GM23338 (cell line): ENCODE measurements at places on chromosomes 4 and X. TPM values are rescaled to one million over a fixed set of nuclear protein-coding genes. Genes with fewer than 3 reads are reported as not detected.

DNA sequence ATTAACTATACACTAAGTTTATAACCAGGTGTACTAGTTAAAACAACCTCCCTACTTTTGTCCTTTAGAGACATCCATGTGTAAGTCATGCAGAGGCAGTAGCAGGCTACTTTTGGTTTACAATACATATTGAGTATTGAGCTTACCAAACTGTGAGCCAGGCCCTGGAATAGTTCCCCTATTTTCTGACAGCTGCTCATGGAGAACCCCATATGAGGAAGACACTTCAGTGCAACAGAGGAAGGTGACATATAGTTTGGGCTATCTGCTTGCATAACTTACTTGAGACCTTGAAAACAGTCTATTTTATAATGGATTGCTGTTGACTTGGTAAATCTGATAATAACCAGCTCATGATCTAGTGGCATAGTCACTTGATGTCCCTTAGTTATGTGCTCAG, 190.5 kb downstream of the SH3BGRL start:
- no peak for DNase-seq

GRCh38 chr4:83603129-83603528, 67.2 kb downstream of the GPAT3 start:
- DNase-seq: no peak

GRCh38 chr4:145298885-145299284, 118.5 kb upstream of the OTUD4 start:
- DNase-seq: no peak

The NUDT10 gene
- 35.5 and 37.3 TPM in 2 replicates for total RNA-seq

- DNase-seq: no peak
These were observed 9.7 kb downstream of the CLCN3 start for GRCh38 chr4:169630069-169630468.

The GJB1 gene
- 0.14 TPM in 1 of 2 replicates, not detected in the other for total RNA-seq

DNA sequence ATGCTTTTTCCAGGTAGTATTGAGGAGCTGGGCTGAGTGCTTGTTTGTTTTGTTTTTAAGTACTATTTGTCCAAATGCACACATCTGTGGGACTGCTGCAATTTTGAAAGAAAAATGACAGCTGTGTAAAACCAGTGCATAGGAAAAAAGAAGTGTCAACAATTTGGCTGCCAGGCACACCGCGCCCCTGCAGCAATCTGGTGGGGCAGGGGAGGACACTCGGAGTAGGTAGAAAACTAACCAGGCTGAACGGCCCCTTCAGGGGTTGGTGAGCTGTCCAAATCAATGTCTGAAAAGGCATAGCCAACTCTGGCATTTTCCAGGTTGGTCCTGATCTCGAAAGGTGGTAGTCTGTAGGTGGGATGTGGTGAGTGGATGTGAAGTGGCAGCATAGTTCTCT, 1.1 kb downstream of the LDOC1 start:
- no peak for DNase-seq

DNA sequence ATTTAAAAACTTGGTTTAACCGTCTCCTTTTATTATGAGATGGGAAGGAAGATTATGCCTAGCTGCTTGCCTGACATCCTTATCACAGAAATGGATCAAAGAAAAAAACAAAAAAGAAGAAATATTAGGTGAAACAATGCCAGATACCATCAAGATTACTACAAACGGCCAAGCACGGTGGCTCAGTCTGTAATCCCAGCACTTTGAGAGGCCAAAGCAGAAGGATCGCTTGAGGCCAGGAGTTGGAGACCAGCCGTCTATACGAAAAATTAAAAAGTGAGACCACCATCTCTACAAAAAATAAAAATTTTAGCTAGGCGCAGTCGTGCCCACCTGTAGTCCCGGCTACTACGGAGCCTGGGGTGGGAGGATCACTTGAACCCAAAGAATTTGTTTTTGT, 2.3 kb downstream of the FRYL start:
- DNase-seq: no peak

DNA sequence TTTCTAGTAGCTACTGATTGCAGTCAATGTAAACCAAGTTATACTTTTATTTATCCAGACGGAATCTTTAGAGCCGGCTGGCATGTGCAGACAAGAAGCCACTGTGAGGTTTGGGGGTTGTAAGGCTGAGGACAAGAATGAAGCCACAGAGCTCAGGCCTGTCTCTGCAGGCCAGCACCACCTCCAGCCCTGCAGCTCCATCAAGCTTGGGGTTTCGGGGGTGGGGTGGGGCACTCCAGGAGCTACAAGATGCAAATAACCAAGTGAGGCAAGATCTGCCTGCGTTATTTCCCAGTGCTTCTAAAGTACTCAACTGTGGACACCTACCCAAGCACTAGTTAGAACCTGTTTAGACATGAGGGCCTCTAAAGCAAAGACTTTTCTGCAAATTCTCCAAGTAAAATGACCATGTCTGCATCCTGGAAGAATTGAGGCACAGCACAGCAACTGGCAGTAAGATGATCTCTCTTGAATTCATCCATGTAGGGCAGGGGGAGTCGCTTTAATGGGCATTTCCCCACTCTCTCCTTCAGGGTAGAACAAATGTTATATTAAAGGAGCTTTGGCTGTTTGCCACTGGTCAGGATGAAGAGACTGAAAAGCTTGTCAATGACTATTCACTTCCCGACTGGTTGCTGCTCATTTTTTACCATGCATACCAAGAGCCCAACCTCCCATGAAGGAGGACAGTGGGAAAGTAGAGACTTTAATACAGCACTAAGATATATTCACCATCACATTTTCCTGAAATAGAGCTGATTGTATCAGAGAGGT, 222.5 kb downstream of the MGST2 start:
- DNase-seq: peak; percentile 26

GRCh38 chrX:148271263-148271662, 229.2 kb upstream of the AFF2 start:
- DNase-seq: no peak

GRCh38 chr4:37648084-37648817, 37.9 kb downstream of the RELL1 start:
- DNase-seq: no peak

DNA sequence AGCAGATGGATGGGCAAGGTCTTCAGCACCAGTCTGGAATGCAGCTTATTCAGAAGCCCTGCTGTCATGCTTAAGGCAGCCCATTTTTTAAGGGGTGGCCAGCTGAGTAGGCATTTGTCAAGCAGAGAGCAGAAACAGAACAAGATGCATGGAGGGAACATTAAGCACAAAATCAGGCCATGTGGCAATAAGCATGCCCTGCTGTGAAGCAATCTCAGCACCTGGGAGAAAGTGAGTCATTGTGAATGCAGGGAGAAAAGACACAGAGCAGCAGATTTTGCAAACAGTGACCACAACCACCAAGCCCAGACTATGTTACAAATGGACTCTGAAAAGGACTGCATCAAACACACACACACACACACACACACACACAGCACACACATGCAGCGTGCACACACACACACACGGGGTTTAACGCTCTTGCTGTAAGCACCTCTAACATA, 94.1 kb upstream of the GALNT7 start:
- DNase-seq: peak; percentile 76

The ZNF157 gene
- 1.2 and 1.5 TPM in 2 replicates for total RNA-seq

GRCh38 chr4:128220286-128221235, 67.1 kb downstream of the PGRMC2 start:
- peak; percentile 41 for DNase-seq

DNA sequence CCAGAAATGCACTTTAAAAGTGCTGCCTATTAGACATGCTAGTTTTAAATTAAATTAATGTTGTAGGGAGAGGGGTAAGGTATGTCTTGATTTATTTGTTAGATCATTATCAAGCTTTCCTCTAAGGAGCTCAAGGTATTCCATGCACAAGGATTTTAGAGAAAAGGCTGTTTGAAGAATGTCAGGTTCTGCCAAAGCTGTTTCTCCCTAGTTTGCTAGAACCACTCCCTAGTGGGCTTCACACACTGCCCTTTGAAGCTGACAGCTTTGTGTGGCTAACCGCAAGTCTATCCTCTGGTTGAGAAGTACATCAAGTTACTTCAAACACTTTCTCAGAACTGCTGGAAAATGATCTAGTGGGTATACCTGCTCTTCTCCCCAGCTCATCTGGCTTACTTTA, 32.3 kb downstream of the RASL11B start:
- DNase-seq: no peak

GRCh38 chr4:58411904-58412303, 1301.7 kb upstream of the IGFBP7 start:
- DNase-seq: no peak

The SPATA4 gene
- not detected in 2 replicates for total RNA-seq

DNA sequence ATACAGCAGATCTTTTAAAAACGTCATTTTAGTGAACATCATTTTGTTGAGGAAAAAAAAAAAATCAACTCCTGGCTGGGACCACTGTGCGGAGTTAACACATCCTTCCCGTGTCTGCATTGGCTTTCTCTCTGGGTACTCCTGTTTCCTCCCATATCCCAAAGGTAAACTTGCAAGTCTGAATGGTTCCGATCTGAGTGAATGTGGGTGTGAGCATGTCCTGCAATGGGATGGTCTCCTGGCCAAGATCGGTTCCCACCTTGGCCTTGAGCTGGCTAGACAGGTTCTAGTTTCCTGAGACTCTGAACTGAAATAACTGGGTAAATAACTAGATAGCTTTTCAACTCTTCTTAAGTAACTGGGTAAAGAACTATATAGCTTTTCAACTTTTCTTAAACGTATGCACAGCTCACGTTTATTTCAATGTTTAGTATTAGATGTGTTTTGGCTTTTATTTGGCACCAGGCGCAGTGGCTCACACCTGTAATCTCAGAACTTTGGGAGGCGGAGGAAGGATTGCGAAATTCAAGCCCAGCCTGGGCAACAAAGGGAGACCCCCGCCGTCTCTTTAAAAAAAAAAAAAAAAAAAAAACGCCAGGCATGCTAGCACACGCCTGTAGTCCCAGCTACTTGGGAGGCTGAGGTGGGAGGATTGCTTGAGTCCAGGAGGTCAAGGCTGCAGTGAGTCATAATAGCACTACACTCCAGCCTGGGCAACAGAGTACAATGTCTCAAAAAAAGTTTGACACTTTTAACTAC, 14.0 kb downstream of the RBMX start:
- DNase-seq: peak; percentile 10

The SMARCA1 gene
- total RNA-seq: 51.8 and 53.0 TPM in 2 replicates

- DNase-seq: peak; percentile 64
These were observed 10.7 kb downstream of the MED12 start for GRCh38 chrX:71128915-71129765.

- DNase-seq: no peak
These were observed 83.9 kb downstream of the SNCA start for GRCh38 chr4:89752932-89753598.

The HSFX4 gene
- total RNA-seq: not detected in 2 replicates

GRCh38 chr4:152510349-152511147, 25.3 kb downstream of the FBXW7 start:
- no peak for DNase-seq

The SPIN4 gene
- 14.8 and 18.6 TPM in 2 replicates for total RNA-seq

The ADD1 gene
- total RNA-seq: 126 and 144 TPM in 2 replicates

The ZNF711 gene
- total RNA-seq: 18.5 and 20.0 TPM in 2 replicates

The OPRPN gene
- total RNA-seq: not detected in 2 replicates

GRCh38 chr4:107721436-107722100, 1.5 kb upstream of the PAPSS1 start:
- DNase-seq: peak; percentile 57

DNA sequence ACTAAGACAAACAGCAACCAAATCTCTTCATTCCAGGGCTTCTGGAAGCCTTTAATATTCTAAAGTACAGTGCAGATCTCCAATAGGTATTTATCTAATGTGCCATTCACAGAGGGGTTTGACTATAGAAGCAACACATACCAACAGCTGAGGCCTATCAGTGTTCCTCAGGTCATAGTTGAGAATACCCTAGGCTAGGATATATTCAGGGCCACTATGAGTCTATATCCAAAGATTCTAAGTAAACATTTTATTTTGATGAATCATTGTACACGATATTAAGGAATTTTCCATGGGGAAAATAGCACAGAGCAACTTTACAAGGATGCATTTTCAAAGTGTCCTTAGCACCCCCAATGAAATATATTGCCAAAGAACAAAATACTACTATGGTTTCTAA, 9.7 kb downstream of the SMIM10 start:
- no peak for DNase-seq

GRCh38 chr4:53376900-53377299, 541 bp upstream of the FIP1L1 start:
- DNase-seq: peak; percentile 4

The POLN gene
- total RNA-seq: 1.8 and 4.8 TPM in 2 replicates

GRCh38 chr4:159764343-159764952, 661.6 kb downstream of the RAPGEF2 start:
- DNase-seq: peak; percentile 78

The TMSB15C gene
- total RNA-seq: 3.9 and 5.8 TPM in 2 replicates

- DNase-seq: peak; percentile 87
These were observed 50.1 kb downstream of the RXFP1 start for GRCh38 chr4:158571736-158572135.

GRCh38 chrX:75883446-75883845, 98.4 kb upstream of the MAGEE2 start:
- peak; percentile 18 for DNase-seq

GRCh38 chrX:39652336-39652735, 445.4 kb downstream of the BCOR start:
- DNase-seq: peak; percentile 42

DNA sequence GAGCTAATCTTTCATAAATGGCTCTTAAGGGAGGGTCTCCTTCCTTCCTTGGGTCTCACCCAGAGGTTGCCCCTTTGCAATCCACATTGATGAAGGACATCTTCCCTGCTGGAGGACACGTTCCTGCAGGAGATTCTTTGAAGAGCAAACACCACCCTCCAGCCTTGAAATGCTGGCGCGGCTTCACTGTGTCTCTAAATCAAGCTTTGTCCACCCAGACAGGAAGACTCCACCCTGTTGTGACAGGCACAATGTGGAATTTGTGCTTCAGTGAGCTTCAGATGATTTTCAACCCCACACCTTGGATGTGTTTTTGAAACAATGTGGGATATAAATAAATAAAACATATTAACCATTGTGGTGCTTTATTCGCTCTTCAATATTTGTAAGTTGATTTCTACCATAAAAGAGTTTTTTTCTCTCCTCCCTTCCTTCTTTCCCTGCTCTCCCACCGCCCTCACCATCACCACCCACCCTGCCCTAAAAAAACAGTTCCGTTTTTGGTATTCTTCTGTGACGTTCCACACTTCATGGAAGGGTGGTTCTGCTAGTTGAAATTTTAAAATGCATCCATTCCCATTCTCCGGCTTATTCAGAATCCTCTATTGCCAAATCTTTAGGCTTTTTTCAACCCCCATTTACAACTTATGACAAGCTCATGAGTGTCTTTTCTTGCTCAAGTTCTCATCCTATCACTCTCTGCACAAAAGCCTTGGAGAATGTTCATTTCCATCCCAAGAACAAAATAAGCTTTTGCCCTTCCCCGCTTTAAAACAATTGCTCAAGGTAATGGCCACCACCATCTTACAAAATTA, 264.3 kb downstream of the RAPGEF2 start:
- no peak for DNase-seq
